ENCODE measurements at places on chromosomes 3 and 15. TPM values are rescaled to one million over a fixed set of nuclear protein-coding genes. Genes with fewer than 3 reads are reported as not detected.

HES1 gene
- 37.8 TPM for total RNA-seq

IMPG2 gene
- 0.26 TPM for total RNA-seq

FBLN2 gene
- total RNA-seq: not detected

PLOD2 gene
- 149 TPM for total RNA-seq

KLHL6 gene
- not detected for total RNA-seq

GHSR gene
- not detected for total RNA-seq

SCN11A gene
- 0.05 TPM for total RNA-seq

XCR1 gene
- total RNA-seq: not detected

PFKFB4 gene
- 3.4 TPM for total RNA-seq

CHRFAM7A gene
- 1.9 TPM for total RNA-seq

CPNE4 gene
- not detected for total RNA-seq

MKRN3 gene
- not detected for total RNA-seq

ZNF774 gene
- total RNA-seq: 2.6 TPM

ANKRD34C gene
- not detected for total RNA-seq

TBC1D5 gene
- total RNA-seq: 51.0 TPM

RTP1 gene
- not detected for total RNA-seq

CSTA gene
- total RNA-seq: 145 TPM

RLBP1 gene
- total RNA-seq: not detected

ZNF620 gene
- 2.9 TPM for total RNA-seq

HRH1 gene
- 14.8 TPM for total RNA-seq

IL17RC gene
- total RNA-seq: 25.7 TPM

PGBD4 gene
- 2.6 TPM for total RNA-seq

Measured in MCF 10A (cell line).